ENCODE measurements at places on chromosomes 7 and 10.

DNA sequence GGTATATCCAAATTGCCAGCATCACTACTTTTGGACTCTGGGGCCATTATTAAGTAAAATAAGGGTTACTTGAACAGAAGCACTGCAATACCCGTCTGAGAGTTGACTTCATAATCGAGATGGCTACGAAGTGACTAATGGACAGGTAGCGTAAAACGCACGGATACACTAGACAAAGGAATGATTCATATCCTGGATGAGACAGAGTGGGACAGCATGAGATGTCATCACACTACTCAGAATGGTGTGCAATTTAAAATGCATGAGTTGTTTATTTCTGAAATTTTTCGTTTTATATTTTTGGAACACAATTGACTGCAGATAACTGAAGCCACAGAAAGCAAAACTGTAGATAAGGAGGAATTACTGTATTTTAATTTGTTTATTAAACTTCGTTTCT lies 421.5 kb upstream of the LRGUK start:
- no peak for DNase-seq

DNA sequence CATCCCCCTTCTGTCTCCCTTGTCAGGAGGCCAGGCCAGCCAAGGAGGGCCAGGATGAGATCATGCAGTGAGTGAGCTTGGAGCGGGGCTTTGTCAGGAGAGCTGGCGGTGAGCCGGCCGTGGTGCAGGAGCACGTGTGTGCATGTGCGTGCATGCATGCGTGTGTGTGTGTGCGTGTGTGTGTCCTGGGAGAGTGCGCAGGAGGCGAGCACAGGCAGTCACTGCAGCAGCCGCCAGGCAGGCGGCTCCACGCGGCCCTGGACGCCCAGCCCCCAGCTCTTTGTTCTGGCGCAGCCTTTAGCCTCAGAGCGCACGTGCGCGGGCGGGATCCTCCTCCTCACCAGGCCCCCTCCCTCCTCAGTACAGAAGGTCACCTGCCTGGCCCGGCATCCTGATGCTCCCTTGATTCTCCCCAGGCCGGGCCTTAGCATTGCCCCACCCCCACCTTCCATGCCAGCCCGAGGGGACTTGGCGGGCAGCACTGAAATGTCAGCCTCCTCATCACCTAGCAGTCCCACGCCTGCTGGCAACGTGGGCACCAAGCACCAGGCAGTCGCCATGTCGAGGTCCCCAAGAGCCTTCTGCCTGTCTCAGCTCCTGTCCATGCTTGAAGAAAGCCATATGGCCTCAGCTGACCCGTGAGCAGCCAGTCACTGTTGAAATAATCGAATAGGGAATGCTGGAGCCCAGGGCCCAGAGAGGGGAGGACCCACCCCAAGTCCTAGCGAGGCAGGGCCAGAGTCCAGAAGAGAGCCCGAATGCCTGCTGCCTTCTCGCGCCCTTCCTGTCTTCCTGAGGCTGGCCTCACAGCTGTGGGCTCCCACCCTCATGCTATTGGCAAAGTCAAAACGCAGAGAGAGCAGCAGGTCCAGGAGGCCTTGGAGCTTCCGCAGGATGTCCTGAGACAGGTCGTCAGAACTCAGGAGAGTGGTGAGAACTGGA lies 125.9 kb upstream of the PPIF start:
- peak; percentile 83 for DNase-seq

- no peak for DNase-seq
Observed at GRCh38 chr7:122403113-122403512, 98.6 kb upstream of the FEZF1 start.

DNA sequence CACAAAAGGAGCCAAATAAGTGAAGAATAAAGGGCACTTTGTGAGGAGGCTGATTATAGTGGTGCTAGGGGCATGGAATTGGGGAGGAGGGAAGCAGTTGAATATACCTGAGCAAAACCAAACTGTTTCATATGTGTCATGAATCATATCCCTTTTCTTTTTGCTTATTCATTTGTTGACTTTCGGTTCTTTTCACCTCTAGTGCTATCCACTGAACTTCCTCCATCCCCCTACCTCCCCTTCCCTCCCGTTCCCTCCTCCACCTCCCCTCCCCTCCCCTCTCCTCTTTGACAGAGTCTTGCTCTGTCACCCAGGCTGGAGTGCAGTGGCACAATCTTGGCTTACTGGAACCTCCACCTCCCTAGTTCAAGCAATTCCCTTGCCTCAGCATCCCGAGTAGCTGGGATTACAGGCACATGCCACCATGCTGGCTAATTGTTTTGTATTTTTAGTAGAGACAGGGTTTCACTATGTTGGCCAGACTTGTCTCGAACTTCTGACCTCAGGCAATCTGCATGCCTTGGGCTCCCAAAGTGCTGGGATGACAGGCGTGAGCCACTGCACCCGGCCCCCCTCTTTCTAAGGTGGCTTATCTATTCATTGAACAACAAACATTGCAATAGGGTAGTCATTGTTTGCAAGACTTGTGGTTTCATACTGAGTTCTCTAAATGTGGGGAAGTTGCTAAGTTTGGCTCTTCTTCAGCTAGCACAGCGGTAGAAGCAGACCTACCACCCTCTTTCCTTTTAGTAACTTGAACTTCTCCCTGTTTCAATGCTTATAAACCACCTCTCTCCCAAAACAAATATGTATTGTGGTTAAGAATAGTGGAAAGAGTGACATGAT lies 150.4 kb upstream of the PRPS1L1 start:
- DNase-seq = peak; percentile 36

DNA sequence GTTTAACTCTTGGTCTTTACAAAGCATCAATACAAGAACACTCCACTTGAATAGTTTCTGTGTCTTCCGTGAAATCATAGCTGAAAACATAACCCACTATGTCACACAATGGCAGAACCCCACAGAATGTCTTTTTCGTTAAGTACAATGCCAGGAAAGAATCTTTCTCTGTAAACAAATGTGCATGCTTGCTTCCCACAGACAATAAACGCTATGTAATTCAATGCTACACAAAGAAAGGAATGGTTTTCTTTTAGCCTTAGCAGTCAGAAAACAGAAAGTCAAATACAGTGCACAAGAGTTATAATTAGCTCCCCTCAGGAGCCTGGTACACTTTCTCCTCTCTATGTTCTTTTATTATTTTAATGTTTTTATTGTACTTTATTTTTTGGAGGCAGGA lies 186.1 kb downstream of the SRPK2 start:
- no peak for DNase-seq
